ENCODE measurements at places on chromosomes 6 and 20. TPM values are rescaled to one million over a fixed set of nuclear protein-coding genes. Genes with fewer than 3 reads are reported as not detected.

GRCh38 chr6:33477864-33478263 lies 23.5 kb downstream of the ZBTB9 start:
- no peak for DNase-seq

DNA sequence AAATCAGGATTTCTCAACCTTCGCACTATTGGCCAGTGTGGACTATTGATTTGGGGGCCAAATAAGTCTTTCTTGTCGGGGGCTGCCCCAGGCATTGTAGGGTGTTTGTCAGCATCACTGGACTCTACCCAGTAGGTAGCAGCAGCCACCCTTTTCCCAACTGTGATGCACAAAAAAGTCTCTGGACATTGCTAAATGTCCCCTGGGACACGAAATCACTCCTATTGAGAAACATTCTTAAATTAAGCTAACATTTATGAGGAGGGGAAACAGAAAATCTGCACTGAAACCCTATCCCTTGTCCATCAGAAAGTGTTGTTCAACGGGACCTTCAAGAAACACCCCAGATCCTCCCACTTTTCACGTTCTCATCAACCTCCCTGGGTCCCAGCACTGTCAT lies 54.2 kb downstream of the NFATC2 start:
- DNase-seq: no peak

DNA sequence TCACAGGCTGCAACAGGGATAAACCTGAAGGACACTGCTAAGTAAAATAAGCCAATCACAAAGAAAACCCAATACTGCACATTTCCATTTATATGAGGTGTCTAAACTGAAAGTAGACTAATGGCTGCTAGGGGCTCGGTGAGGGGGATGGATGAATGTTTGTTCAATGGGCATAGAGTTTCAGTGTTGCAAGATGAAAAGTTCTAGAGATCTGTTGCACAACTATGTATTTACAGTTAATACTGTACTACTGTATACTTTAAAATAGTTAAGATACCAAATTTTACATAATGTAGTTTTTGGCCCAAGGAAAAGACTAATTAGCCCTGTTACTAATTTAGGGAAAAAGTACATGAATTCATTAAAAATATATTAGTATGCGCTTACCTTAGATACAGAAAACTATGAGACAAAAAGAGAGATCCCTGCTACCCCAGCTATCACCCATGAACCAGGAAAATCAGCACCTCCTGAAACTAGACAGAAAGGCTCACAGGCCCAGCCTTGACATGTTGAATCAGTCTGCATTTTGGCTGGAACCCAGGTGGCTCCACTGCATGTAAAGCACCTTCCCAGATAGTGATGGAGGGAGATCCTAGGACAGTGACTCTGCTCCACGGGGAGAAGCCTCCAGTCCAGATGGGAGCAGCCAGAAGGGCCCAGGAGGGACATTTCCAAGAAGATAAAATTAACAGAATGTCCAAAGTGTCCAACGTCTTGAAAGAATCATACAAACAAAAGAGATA lies 16.1 kb downstream of the HLA-F start:
- DNase-seq: no peak

GGTLC1 gene
- not detected for total RNA-seq

- no peak for DNase-seq
These were observed 693.8 kb downstream of the KHDRBS2 start for GRCh38 chr6:61592238-61592637.

DNA sequence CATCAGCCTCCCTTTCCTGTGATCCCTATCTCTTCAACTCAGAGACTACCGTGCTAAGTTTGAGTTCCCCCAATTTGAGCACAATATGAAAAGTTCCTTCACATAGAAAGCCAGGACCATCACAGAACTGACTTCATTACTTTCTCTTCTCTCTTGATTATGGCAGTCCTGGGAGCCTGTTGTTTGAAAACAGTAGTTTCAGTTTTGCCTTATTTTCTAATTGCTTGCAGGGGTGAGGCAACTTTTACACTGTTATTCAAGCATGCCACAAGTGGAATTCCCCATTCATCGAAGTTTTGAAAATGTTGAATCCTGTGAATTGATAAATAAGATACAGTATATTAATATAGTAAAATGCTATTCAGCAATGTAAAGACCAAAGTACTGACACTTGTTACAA lies 569.7 kb upstream of the MARCKS start:
- DNase-seq: no peak

All from thoracic aorta (tissue), 2 donors.